AG09309 (cell line): ENCODE measurements at places on chromosomes 5 and 9.

GRCh38 chr9:133862585-133863256 lies 124.6 kb upstream of the SARDH start:
- no peak for DNase-seq

DNA sequence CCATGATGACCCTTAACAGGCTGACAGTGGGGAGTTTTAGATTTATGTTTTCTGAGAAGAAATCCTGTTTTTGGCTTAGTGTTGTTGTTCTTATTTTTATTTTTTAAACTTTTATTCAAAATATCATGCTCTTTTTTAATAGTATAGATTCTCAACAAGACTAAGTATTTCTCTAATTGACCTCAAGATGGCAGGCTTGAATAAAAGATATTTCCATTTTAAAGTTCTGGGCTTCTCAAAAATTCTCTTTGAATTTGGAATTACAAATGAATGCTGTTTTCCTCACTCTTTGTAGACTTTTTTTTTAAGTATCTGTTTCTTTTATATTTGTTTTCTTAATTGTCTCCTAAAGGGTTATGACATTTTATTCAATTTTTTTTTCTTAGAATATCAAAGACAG lies 50.0 kb upstream of the SH3GL2 start:
- no peak for DNase-seq

DNA sequence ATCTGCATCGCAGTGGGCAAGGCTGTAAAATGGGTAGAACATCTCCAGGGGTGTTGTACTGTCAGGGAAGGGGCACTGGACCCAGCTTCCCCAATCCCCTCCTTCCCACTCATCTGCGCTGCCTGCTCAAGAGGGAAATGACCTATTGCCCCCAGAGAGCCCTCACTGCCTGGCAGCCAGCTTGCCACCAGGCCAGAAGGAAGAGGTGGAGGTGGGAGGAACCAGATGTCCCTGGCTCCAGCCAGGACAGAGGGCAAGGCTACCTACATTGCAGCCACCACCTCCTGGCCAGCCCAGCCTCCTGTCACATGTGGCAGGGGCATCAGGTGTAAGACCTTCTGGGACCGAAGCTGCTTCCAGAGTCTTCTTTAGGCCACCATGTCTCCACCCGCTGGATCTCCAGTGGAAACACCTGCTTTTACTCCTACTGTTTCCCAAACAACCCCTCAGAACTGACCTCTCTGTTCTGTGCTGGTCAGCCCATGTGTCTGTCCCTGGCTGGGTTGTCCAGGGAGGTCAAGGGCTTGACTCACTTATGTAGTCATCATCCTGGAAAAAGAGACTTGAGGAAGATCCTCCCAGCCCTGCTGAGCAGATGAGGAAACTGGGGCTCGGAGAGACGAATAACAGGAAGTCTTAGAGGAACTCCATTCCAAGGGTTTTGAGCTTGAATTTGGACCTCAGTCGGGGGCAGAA lies 42.3 kb downstream of the JADE2 start:
- DNase-seq, result no peak

GRCh38 chr9:84139296-84140070 lies 158.9 kb downstream of the RMI1 start:
- DNase-seq, result no peak

DNA sequence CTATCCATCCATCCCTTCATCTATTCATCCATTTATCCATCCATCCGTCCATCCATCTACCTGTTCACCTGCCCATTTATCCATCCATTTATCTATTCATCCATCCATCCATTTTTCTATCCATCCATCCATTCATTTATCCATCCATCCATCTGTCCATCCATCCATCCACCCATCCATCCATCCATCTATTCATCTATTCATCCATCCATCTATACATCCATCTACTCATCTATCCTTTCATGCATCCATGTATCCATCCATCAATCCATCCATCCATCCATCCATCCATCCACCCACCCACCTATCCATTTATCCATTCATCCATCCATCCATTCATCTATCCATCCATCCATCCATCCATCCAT lies 10.8 kb downstream of the COL27A1 start:
- DNase-seq, result no peak

DNA sequence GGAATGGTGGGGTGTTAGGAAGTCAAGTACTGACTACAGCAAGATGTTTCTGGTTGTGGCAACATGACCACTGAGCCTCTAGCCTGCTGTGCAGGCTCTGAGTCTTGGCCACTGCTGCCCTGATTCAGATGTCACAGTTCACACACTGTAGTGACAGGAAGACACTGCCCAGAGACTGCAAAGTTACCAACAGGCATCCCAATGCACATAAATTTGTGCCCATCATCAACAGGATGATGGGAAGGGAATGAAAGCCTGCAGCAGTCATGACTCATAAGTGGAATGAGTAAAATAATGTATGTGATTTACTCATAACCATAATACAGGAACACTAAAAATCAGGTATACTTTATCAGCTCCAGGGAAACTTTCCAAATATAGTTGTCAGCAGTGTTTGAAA lies 251.6 kb upstream of the HAPLN1 start:
- DNase-seq, result no peak
